ENCODE measurements at places on chromosomes 13 and 19. TPM values are rescaled to one million over a fixed set of nuclear protein-coding genes. Genes with fewer than 3 reads are reported as not detected.

Gene CRX
- not detected for total RNA-seq

Gene GJB2
- 0.63 TPM for total RNA-seq

Gene MIA
- not detected for total RNA-seq

Gene ZNF426
- 12.2 TPM for total RNA-seq

Gene SLITRK5
- 0.16 TPM for total RNA-seq

Gene SHD
- 0.19 TPM for total RNA-seq

Gene KASH5
- total RNA-seq = 0.56 TPM

Gene PROZ
- not detected for total RNA-seq

Gene CEACAM7
- total RNA-seq = not detected
